ENCODE measurements at places on chromosomes 16 and 17.

- no peak for DNase-seq
Measured at GRCh38 chr16:1729026-1729425, 23.0 kb downstream of the MAPK8IP3 start.

DNA sequence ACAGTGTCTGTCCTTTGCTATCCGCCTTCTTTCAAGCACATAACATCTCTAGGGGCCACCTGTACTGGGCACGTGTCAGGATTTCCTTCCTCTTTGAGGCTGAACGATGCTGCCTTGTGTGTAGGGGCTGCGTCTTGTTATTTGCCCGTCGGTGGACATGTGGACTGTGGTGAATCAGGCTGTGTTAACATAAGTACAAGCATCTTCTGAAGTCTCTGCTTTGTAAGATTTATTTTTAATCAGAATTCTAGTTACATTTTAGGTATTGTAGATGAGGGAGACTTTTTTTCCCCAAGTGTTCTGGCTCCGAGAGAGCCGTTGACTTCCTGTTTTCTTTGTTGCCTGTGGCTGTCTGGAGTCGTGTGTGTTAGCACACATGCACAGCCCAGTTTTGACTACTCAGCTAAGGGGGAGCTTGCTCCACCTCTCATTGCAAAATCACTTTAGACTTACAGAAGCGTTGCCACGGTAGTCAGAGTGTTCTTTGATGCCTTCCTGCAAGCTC lies 26.1 kb downstream of the SPG7 start:
- peak; percentile 70 for DNase-seq

DNA sequence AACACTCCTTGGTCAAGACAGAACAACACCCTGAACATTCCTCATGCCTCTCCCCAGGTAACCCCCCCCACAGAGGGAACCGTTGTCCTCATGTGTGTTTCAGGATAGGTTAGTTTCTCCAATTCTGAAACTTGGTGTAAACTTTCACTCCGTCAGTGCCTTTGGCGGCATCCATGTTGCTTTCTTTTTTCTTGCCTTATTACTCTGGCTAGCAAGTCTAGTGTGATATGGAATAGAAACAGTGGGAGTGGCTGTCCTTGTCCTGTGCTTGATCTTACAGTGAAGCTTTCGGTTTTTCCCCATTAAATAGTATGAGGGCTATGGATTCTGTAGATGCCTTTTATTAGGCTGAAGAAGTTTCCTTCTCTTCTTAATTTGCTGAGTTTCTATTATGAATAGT lies 35.7 kb upstream of the GNG13 start:
- no peak for DNase-seq

GRCh38 chr17:43854498-43854897 lies 7.5 kb downstream of the CD300LG start:
- DNase-seq = no peak

DNA sequence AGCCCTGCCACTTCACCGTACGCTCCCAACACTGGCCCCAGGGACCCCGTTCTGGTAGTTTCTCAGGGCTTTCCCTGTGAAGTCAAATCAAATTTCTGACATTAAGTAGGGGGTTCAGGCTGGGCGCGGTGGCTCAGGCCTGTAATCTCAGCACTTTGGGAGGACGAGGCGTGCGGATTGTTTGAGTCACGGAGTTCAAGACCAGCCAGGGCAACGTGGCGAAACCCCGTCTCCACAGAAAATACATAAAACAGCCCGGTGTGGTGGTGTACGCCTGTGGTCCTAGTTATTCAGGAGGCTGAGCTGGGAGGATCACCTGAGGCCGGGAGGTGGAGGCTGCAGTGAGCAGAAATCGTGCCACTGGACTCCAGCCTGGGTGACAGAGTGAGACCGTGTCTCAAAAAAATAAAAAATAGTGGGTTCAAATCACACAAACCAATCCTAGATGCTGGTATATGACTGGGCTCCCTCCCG lies 632 bp downstream of the CYBC1 start:
- peak; percentile 38 for DNase-seq

DNA sequence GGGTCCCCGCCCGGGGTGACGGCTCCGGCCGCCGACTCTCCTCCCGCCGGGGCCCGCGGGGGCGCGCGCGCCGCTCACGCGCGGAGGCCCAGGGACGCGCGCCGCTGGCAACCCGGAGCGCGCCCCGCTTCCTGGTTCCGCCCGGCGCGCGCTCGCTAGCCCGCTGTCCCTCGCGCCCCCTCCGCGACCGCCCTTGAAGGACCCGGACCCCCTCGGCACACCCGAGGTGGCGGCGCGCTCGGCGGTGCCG lies at the start of gene STAT5B:
Gene STAT5B (minus strand): TSS at position 33 of the 250 bp plus-strand sequence. CDS start 44,264 bp downstream, outside the sequence.
- peak; percentile 79 for DNase-seq

- no peak for DNase-seq
Measured at GRCh38 chr17:31392002-31392855, 754 bp downstream of the RAB11FIP4 start.

DNA sequence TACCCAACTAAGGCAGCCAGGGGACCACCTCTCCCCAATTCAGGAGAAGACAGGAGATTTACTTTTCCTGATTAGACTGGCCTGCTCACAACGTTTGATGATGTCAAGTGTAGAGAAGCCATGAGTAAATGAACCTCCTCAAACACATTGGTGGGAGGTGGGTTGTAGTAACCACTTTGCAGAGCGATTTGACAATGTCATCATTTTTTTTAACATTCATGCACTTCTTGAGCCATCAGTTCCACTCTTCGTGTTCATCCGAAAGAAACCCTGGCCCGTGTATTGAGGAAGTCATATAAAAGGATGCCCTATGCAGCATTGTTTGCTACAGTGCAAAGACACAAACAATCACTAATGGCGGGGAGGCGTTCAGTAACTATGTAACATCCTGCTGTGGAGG lies 5.5 kb upstream of the KRT19 start:
- DNase-seq = no peak

GRCh38 chr17:64411999-64412771 lies 21.5 kb upstream of the PECAM1 start:
- no peak for DNase-seq

DNA sequence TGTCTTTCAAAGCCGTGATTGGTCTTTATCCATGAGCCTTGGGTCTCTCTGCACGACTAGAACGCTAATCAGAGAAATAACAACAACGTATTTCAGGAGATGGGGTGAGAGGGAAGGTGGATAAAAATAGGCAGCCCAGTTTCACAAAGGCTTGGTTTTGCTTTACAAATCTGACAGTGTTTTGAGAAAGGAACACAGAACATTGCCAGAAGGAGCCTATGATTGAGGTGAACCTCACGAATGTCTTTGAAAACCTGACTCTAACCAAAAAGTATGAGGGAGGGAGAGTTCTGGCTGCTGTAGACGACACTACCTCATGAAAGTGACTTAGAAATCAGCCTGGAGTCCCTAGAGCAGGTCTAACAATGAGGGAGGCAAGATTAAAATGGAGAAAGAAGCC lies 38.0 kb upstream of the NOL11 start:
- no peak for DNase-seq

- no peak for DNase-seq
Measured at GRCh38 chr16:89051521-89052166, 42.0 kb upstream of the ACSF3 start.

DNA sequence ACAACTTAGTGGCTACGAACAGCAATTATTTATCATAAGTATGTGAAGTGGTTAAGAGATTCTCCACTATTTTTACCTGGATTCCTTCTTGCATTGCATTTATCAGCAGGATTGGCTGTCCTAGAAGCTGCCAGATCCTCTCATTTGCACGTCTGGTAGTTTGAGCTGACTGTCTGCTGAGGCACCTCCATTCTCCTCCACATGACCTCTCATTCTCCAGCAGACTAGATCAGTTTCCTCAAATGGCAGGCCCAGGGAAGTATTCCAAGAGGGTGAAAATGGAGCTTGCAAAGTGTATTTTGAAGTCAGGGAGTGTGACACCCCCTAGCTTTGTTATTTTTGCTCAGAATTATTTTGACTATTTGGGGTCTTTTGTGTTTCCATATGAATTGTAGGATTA lies 870.1 kb downstream of the CDH11 start:
- DNase-seq = no peak

GRCh38 chr17:56141046-56141839 lies 12.0 kb upstream of the ANKFN1 start:
- no peak for DNase-seq

DNA sequence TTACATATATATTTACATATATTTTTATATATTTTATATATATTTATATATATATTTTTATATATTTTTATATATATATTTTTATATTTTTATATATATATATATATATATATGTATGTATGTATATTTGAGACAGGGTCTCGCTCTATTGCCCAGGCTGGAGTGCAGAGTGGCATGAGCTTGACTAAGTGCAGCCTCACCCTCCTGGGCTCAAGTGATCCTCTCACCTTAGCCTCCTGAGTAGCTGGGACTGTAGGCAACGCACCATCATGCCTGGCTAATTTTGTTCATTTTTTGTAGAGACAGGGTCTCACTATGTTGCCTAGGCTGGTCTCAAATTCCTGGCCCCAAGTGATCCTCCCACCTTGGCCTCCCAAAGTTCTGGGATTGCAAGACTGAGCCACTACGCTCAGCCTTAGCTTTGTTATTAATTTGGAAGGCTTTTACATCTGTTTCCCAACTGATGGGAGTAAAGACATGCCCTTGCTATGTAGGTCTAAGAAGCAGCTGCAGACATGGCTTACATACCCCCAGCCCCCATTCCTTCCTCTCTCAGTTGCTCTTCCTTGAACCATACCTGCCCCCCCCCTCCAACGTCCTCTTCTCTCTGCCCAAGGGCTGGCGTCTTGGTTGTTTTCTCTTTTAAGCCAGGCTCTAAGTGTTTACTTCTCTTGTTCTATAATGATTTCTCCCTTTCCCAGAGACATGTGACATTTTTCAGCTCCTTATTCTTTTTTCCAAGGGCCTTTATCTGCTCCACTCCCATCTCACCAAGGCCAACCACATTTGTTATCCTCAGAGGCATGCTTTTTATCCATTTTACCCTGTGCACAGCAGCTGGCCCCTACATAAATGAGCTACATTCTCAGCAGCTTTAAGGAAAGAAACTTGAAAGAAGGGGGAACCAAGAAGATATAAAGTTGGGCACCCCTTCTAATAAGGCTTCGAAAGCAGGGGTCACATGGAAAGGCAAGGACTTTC lies 64.2 kb upstream of the ATF7IP2 start:
- peak; percentile 26 for DNase-seq

- DNase-seq = no peak
Measured at GRCh38 chr17:2251098-2251497, 52.5 kb downstream of the SMG6 start.

GRCh38 chr17:29031488-29031887 lies 11.5 kb upstream of the PIPOX start:
- no peak for DNase-seq

DNA sequence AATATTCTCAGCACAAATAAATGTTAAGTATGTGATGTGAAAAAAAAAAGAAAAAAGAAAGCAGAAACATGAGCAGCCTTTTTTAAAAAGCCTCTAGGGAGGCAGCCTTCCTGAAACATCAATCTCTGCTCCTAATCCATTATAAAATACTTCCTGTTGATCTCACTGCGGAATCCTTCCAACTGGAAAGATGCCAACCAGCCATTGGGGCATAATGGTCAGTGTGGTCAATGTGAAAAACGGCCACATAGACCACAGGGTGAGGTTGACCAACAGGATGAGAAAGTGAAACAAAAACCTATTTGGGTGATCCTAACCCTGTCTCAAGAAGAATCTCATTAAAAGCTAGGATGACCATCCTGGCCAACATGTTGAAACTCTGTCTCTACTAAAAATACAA lies 26.1 kb upstream of the ABCA8 start:
- no peak for DNase-seq

- DNase-seq = no peak
Measured at GRCh38 chr16:35147556-35148504, 1688.4 kb downstream of the TP53TG3F start.

GRCh38 chr17:63476854-63477479 lies at the start of gene ACE:
Gene ACE (plus strand): TSS chr17:63477061. CDS start chr17:63477095, 34 bp downstream.
- peak; percentile 68 for DNase-seq

DNA sequence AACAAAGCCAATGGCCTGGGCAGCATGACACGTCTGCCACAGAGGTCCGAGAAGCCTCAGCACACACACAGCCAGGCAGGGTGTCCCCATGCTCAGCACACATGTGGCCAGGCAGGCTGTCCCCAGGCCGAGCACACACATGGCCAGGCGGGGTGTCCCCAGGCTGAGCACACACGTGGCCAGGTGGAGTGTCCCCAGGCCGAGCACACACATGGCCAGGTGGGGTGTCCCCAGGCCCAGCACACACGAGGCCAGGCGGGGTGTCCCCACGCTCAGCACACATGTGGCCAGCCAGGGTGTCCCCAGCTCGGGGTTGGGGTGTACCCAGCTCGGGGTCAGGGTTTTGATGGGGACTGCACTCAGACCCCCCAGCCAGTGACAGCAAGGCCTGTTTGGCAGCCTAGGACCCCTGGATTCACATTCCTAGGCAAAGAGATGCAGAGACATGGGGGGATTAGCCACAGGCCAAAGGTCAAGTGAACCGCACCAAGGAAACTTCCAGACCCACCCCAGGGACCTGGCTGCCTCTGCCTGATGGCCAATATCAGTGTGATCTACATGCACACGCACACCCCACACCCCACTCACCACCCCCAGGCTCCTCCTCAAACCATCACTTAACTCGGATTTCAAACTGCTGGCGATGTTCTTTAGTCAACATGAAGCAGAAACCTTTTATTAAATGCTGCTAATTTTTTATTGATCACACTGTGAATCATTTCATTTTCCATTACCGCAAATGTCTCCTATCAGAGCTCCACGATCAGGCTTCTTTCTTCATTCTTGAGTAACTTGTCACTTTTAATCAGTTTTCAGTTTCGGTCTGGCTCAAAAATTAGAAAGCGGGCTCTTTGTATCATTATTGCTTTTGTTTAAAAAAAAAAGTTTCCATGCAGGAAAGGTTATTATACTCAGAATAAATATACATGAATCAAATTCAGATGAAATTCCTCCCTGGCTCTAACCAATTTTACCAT lies 111.4 kb downstream of the ZNF423 start:
- no peak for DNase-seq

GRCh38 chr17:19904412-19904811 lies 36.7 kb upstream of the ULK2 start:
- DNase-seq = no peak

DNA sequence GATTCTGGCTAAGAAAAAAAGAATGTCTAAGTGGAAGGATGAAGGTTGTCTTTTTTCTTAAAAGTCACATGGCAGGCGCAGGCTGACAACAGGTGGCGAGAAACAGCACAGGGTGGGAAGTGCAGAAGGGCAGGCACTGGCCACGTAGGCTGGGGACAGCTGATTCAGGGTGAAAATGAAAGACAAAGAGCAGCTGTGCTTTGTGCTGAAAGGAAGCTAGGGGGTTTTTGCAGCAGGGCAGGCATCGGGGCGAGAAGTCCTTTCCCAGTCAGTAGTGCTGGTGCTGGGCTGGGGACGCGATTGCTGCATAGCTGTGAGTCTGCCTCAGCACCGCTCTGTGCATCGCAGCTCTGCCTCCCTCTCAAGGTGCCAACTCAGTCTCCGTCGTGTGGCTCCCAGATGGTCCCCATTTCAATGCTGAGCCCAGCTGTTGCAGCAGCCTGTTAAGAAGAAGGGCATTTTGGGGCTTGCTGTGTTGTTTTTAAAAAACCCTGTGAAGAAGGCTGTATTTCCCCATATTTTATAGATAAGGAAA lies 183.1 kb upstream of the CCL2 start:
- DNase-seq = no peak

Data from activated naive CD4-positive, alpha-beta T cell treated with anti-CD3 and anti-CD28 coated beads, Interleukin-2, amount 10 ng/mL, durations not matched to agents 7 days and 5 days (primary cell).